HAP-1 (cell line): ENCODE measurements at places on chromosomes 12 and 14.

- DNase-seq = no peak
Measured at GRCh38 chr14:35299708-35300107, 7.5 kb downstream of the PSMA6 start.

- no peak for DNase-seq
Measured at GRCh38 chr12:24902511-24903328, 46.2 kb downstream of the BCAT1 start.

GRCh38 chr14:82052778-82053177, 519.1 kb upstream of the SEL1L start:
- no peak for DNase-seq

DNA sequence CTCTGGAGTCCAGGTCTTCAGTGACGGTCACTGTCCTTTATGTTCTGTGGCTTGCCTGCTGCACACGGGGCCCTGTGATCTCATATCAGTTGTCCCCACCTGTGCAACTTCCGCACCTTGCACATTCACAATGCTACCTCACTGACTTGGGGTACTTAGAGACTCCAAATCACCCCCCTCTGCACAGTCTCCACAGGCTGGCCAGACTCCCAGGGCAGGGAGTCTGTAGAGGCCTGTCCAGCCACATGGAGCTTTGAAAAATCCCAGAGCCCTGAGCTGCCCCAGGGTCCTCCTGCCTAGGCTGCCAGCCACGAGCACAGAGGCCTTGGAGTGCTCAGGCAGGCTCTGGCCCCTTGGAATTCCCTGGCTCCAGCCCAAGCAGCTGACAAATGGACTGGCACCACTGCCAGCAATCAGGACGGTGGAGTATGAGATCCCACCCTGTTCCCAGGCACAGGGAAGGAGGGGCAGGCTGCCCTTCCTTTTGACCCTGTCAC, 26.4 kb downstream of the CMKLR1 start:
- DNase-seq = no peak
